ENCODE measurements at places on chromosomes 4 and X.
A peak's percentile ranks its signal among the peaks of the same experiment; 100 is the strongest.

DNA sequence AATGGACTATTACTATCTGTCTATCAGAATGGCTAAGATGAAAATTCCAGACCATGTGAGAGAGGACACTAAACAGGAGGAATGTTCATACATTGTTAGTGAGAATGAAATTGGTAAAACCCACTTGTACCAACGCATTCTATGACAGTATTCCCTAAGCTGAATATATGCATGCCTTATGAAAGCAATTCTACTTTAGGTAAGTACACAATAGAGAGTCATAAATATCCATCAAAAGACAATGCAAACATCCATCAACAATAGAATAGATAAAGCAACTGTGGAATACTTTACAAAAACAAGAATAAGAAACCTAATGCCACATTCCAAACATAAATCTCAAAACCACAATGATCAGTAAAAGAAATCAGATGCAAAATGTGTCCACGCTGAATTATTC, 529.3 kb downstream of the ANKRD50 start:
- DNase-seq, result no peak

DNA sequence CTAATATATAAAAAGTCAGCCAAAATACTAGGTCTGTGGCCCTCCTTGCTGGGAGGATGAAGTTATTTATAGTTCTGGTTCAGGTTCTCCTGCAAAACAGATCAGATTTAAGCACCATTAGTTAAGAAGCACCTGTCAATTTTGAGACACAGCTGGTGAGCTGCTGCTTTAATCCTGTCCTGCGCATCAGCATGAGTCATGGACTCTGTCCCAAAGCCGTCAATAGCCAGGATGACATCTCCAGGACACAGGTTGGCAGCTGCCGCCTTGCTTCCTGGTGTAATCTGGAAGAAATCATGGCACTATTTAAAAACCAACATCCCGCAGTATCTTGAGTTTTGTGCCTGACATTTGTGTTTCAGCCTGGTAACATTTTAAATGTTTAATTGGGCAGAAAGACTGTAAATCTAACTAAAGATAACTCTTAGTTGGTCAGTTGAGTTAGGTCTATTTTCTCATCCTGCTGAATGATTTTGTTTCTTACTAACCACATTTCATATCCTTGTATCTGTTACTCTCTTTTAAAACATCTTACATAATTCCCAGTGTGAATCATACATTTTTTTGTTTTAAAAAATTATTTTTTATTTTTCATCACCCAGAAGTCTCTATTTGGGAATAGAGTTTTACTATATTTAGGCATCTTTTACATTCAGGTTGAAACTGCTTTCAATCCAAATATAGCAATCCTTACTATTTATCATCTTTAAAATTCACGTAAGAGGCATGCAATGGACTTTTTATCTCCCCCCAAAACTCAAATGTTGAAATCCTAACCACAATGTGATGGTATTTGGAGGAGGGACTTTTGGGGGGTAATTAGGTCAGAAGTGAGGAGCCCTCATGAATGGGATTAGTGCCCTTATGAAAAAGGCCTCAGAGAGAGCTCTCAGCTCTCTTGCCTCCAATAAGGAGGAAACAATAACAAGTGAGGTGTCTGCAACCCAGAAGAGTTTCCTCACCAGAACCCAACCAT, 10.1 kb downstream of the PDLIM3 start:
- peak; percentile 62 for DNase-seq

DNA sequence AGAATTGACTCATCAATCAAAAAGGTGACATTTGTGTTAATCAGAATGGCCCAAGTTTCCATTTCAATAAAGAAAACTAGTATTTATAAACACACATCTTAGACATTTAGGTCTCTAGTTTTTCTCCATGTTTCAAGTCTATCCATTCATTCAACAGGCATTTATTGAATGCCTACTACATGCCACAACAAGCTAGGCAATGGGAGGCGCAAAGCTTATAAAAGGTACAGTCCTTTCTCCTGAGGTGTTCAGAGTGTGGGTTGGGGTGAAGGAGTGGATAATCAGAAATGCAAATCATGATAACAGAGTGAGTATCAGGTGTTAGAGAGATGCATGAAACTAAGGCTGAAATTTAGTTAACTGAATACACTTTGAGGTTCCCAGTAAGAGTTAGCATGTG, 78.0 kb downstream of the HCCS start:
- DNase-seq, result no peak

GRCh38 chrX:119482041-119482440, 13.8 kb downstream of the SLC25A5 start:
- no peak for DNase-seq

DNA sequence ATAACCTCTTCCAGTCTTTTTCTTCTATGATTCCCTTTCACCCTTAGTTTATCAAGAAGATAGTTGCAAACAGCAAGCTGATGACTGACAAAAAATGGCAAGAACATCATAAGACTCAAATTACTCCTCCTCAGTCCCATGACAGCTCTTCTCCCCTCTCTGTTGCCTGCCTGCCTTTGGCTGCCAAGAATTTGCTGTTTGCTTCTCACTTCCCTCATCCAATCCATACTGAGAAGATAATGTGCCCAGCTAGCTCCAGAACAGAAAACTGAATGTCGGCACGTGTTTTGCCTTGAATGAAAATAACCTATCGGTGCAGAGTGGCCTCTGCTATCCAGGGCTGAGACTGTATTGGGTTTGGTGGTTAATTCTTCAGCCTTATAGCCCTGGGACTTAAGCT, 192.1 kb downstream of the PPARGC1A start:
- DNase-seq, result no peak
